ENCODE measurements at places on chromosomes 5 and 9.

GRCh38 chr5:92659246-92659645 lies 921.8 kb downstream of the NR2F1-AS1 start:
- DNase-seq = no peak

- DNase-seq = no peak
These were observed 62.3 kb upstream of the TNFAIP8 start for GRCh38 chr5:119293516-119293829.

GRCh38 chr5:174827558-174827957 lies 103.2 kb downstream of the MSX2 start:
- DNase-seq = no peak

GRCh38 chr5:116650544-116650943 lies 75.9 kb upstream of the SEMA6A start:
- DNase-seq = no peak

- no peak for DNase-seq
These were observed 440.3 kb downstream of the PLK2 start for GRCh38 chr5:58019614-58020013.

GRCh38 chr5:14463629-14464028 lies 118.0 kb upstream of the OTULINL start:
- DNase-seq = no peak

GRCh38 chr5:142542078-142542477 lies 143.8 kb downstream of the FGF1 start:
- DNase-seq = no peak

DNA sequence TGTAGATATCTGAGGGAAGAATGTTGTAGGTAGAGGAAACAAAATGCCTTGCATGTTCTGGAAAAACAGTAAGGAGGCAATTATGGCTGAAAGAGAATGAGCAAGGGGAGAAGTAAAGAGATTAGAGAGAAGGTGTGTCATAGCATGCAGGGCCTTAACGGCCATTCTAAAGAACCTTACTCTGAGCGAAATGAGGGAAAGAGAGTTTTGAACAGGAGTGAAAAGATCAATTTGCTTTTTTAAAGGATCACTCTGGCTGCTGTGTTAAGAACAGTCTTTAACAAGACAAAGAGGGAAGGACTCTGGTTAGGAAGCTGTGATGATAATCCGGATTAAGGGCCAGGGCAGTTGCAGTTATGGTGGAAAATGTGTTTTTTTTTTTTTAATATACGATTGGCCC lies 22.6 kb downstream of the PTBP3 start:
- DNase-seq = no peak

Data from activated CD4-positive, alpha-beta T cell treated with anti-CD3 and anti-CD28 coated beads for 48 hours (primary cell).